Stimulated activated CD4-positive, alpha-beta T cell treated with anti-CD3 and anti-CD28 coated beads, Interleukin-12 subunit alpha, Interleukin-12 subunit beta, amount 100 ng/mL, for 4 hours (primary cell): ENCODE measurements at places on chromosomes 11 and 22.

DNA sequence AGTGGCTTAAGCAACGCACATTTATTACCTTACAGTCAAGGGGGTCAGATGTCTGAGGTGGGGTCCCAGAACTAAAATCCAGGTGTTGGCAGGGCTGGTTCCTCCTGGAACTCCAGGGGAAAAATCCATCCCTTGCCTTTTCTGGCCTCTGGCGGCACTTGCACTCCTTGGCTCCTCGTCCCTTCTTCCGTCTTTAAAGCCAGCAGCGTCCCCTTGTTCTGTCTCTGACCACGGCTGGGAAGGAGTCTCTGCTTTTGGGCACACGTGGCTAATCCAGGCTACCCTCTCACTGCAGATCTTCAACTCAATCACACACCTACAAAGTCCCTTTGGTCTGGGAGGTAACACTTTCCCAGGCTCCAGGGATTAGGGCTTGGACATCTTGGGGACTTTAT is 73.5 kb upstream of the WNT7B start:
- no peak for DNase-seq

- DNase-seq = no peak
These were observed 50.8 kb downstream of the BUD13 start for GRCh38 chr11:116721988-116722387.

DNA sequence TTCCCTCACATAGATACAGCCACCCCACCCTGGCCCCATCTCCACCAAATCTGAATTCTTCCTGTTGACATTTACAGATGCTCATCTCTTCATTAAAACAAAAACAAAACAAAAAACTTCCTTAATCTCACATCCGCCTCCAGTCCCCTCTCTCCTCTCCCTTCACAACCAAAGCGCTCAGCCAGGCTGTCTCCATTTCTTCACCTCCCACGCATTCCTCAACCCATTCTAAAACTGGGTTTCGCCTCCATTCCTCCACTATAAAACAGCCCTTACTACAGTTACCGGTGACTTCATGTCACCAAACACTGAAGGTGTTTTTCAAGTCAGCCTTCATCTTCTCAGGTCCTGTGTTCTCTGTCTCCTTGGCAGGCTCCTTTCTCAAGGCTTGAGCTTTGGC is 9.6 kb downstream of the BACE1-AS start:
- DNase-seq = no peak

GRCh38 chr11:35814081-35814695 is 129.7 kb upstream of the LDLRAD3 start:
- DNase-seq = no peak

GRCh38 chr11:84871116-84871515 is 756.0 kb downstream of the DLG2 start:
- no peak for DNase-seq
